ENCODE measurements at places on chromosomes 6 and 20. TPM values are rescaled to one million over a fixed set of nuclear protein-coding genes. Genes with fewer than 3 reads are reported as not detected.

DNA sequence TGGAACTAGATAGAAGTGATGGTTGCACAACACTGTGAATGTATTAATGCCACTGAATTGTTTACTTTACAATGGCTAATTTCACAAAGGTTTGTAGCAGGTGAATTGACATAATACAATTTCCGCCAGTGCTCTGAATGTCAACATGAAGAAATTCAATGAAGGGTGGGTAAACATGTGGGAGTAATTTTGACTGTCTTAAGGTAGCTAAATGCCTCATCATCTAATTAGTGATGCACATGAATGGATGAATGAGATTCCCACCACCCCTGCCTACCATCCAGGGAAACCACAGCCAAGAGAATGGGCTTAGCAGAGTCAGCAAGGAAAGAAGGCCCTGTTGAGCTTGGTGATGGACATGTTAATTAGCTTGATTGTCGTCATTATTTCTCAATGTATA, 275.3 kb downstream of the ALDH8A1 start:
- no peak overlapping the region for H3K4me3 ChIP-seq
- no peaks in the 10 kb centered on the region for H3K36me3 ChIP-seq
- no peaks in the 10 kb centered on the region for H3K27me3 ChIP-seq

DNA sequence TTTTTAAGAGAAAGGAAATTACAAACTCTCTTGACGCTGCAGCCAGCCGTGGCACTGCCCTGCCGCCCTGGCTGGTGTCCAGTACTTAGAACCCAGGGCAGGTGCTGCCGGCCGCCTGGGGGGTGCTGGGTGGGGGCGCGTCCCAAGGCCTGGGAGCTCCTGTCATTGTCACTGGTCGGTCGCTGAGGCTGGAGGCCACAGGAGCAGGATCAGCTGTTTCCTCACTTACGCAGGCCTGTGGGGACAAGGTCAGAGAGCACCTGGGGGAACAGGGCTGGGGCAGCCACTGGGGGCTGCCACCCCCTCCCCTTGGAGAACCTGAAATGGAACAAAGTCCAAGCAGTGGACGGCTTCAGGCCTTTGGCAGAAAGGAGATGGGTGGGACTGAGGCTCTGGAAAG, 5.6 kb downstream of the BIRC7 start:
- H3K27ac ChIP-seq: no peak overlapping the region
- no peaks in the 10 kb centered on the region for H3K36me3 ChIP-seq
- no peak overlapping the region for H3K4me3 ChIP-seq
- no peak for DNase-seq
- H3K4me1 ChIP-seq: peaks cover 7% of the 10 kb centered on the region

DNA sequence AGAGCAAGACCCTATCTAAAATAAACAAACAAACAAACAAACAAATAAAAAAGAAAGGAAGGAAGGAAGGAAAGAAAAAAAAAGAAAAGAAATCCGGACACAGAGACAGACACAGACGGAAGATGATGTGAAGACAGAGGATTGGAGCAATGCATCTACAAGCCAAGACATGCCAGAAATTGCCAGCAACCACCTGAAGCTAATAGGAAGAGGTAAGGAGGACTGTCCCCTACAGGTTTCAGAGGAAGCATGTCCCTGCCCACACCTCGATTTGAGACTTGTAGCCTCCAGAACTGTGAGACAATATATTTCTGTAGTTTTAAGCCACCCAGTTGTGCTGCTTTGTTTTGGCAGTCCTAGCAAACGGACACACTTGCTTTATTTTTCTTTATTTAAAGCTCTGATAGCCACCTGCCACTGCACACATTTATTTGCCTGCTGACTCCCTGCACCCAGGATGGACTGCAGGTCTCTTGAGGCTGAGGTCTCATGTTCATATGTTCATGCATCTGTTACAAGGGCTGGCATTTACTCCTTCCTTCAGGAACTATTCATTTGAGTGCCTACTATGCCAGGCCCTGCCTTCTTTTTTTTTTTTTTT, 20.7 kb upstream of the ZMYND8 start:
- no peak overlapping the region for H3K27ac ChIP-seq
- H3K36me3 ChIP-seq: no peaks in the 10 kb centered on the region
- DNase-seq: no peak
- no peaks in the 10 kb centered on the region for H3K4me1 ChIP-seq
- H3K4me3 ChIP-seq: no peak overlapping the region
- H3K27me3 ChIP-seq: no peaks in the 10 kb centered on the region

FNDC1 gene
- polyA plus RNA-seq: not detected

SMIM26 gene
- polyA plus RNA-seq: 155 TPM

All from SK-N-SH (cell line).